Cardiac muscle cell (in vitro differentiated cells and primary cell): ENCODE measurements at places on chromosomes 1 and 21. TPM values are rescaled to one million over a fixed set of nuclear protein-coding genes. Genes with fewer than 3 reads are reported as not detected.

UBE2U gene
- total RNA-seq, result 0.11 TPM in 1 of 2 replicates, not detected in the other

SLAMF7 gene
- not detected in 2 replicates for total RNA-seq

ZSWIM5 gene
- 6.6 and 10.3 TPM in 2 replicates for total RNA-seq

DNA sequence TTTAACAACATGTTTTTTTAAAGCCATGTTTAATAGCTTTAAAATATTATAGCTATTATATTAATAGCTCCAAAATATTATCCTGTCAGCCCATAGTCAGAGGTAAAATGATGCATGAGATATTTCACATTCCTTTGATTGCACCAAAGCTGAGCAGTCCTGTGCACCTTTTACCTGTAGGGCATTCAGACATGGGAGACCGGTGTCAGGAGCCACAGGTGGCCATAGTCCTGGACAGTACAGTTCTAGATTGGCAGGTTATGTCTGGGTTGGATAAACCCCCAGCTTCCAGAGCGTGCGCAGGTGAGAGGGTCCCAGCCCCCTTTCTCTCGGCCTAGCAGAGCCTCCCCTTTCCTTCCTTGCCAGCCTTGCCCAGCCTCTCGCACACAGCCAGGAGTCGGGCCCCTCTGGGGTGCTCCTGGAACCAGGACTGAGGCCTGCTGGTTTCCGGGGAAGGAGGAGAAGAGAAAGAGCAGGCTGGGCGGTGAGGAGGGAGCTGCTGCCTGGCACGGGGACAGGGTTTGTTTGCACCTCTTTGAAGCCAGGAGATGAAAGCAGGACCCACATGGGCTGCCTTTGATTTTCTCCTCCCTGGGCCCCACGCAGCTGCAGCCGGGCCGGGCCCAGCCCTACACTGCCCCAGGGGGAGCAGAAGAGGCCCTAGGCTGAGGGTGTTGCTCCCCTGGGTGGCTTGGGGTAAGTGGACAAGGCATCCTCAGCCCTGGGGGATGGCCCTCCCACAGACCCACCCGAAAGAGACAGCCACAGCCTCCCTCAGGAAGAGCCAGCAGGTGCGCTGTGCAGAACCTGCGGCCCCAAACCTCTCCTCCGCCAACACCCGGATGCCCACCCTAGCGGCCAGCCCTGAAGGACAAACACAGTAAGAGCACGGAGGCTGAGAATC lies 75.2 kb upstream of the TARDBP start:
- H3K4me3 ChIP-seq, result no peak overlapping the region
- no peaks in the 10 kb centered on the region for H3K36me3 ChIP-seq
- no peaks in the 10 kb centered on the region for H3K27me3 ChIP-seq
- H3K4me1 ChIP-seq, result no peaks in the 10 kb centered on the region
- no peak overlapping the region for H3K27ac ChIP-seq

DNA sequence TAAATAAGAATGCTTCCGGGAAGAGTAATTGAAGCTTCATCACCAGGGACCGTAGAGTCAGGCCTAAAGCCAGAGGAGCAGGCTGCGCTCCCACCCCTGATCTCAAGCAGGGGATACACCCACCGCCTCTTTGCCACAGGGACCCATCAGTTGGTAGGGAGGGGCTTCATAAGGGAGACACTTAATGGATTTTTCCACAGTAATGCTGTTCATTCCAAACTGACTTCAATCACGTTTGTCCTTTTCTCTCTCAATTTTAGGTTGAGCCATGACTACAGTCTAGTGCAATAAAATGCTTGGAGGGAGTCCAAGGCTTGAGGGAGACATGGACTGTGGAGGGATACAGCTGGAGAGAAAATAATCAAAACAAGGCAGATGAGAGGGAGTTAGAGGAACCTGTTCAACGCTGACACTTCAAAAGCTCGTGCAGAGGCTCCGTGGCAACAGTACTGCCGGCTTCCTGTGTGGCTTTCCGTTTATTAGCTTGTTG lies 111.5 kb downstream of the SEC16B start:
- no peak overlapping the region for H3K4me3 ChIP-seq
- no peaks in the 10 kb centered on the region for H3K27me3 ChIP-seq
- no peak overlapping the region for H3K27ac ChIP-seq
- H3K36me3 ChIP-seq, result no peaks in the 10 kb centered on the region

- peak overlapping the region; percentile 53 for H3K27ac ChIP-seq
- H3K36me3 ChIP-seq, result no peaks in the 10 kb centered on the region
Measured at GRCh38 chr1:230113593-230114236, 46.7 kb downstream of the GALNT2 start.

GRCh38 chr1:78061825-78062523 lies 16.2 kb downstream of the GIPC2 start:
- no peaks in the 10 kb centered on the region for H3K4me1 ChIP-seq
- peak; percentile 17 for DNase-seq
- H3K27ac ChIP-seq, result no peak overlapping the region
- H3K27me3 ChIP-seq, result no peaks in the 10 kb centered on the region
- H3K36me3 ChIP-seq, result no peaks in the 10 kb centered on the region

DNA sequence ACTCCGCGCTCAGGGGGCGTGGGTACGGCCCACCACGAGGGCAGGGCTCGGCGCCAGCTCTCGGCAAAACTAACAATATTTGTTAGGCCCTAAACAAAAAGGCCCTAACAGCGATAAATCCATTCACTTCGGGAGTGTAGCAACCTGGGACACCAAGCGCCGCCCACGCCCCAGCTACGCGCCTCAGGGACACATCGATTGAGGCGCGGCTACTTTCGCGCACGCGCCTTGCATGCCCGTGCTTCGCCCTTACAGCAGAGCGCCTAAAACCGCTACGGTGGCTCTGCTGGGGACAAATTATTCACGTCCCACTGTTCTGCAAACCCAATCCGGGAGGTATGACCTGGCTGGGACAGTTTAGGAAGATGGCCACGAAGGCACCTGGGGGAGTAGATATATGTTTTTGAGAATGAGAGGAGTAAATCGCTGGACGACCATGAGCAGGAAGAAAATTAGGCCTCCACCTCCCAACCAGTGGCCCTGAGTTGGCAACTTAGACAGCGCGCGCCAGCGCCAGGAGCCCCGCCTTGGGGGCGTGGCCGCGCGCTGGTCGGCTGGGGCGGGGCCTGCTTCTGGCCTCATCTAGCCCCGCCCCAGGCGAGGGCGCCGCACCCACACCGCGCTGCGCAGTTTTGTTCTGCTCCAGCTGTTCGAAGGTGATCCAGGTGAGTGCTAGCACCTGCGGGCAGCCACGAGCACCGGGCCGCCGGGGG lies at the start of gene MGST3:
Gene MGST3 (plus strand): TSS at position 606 of the 713 bp plus-strand sequence. CDS start 18,614 bp downstream, outside the sequence.
- peak within 1 kb of the TSS; percentile 67 for H3K4me3 ChIP-seq
- DNase-seq, result peak; percentile 99
- peak within 1 kb of the TSS; percentile 90 for H3K27ac ChIP-seq
- no peaks in the 10 kb centered on the region for H3K27me3 ChIP-seq
- H3K4me1 ChIP-seq, result peaks cover 17% of the 10 kb centered on the region

DNA sequence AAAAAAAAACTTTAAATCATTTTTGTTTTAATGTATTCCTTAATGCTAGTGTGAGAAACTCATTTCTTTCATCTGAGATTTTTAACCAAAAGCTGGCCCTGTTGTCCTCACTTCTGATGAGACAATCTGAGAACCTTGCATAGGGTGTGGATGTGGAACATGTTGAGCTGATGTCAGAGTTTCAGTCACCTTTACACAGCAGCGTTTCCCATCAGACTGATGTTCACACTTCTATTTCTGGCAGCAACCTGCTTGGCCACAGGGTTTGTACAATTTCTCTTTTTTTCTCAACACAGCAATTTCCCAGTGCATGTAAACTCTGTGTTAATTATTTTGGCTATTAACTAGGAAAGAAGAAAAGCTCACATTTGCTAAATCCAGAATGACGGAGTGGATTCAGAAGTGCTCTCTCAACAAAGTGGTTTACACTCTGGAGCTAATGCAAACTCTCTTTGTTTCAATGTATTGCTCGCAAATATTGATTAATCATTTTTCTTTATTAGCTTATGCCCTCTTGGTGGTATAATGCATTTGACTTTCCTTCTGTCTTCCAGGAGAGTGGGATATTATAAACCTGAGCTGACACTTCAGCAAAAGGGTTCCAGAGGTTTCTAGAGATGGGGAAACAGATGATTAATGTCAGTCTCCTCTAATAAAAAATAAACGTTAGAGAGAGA lies 70.5 kb upstream of the HSPA13 start:
- peaks cover 38% of the 10 kb centered on the region for H3K4me1 ChIP-seq
- no peaks in the 10 kb centered on the region for H3K27me3 ChIP-seq
- peak overlapping the region; percentile 90 for H3K27ac ChIP-seq
- no peak overlapping the region for H3K4me3 ChIP-seq
